C1 segment of cervical spinal cord (tissue), 14 donors: ENCODE measurements at places on chromosomes 12 and 14.

DNA sequence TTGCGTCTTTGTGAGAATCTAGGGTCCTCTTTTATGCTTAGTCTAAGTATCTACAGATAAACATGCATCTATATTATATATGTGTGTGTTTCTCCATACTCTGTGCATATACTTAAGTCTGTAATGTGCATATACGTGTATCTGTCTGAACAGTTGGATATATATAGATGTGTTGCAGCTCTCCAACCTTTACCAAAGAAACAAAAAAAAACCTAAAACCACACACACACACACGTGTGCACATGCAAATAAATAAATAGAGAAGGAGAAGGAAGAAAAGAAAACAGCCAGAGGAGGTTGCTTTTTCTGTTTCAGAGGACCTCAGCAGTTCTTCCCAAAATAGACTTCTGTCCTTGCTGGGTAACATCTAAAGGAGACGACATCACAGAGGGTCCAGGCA lies 244.9 kb downstream of the CACNA1C start:
- no peak for DNase-seq

DNA sequence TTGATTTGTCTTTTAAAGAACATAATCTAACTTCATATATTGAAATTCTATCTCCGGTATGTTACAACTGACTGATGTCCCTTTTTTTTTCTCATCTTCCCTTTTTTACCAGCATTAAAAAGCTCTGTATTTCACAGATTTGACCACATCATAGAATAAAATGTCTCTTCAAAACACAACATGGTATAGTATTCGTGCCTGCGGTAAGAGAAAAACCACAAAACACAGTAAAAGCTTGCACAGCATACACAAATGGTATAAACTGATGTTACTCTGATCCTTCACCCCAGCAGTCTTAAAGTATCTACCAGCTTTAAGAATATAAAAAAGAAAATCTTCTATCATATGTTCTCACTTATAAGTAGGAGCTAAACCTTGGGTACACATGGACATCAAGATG lies 83.4 kb downstream of the HECTD1 start:
- no peak for DNase-seq

DNA sequence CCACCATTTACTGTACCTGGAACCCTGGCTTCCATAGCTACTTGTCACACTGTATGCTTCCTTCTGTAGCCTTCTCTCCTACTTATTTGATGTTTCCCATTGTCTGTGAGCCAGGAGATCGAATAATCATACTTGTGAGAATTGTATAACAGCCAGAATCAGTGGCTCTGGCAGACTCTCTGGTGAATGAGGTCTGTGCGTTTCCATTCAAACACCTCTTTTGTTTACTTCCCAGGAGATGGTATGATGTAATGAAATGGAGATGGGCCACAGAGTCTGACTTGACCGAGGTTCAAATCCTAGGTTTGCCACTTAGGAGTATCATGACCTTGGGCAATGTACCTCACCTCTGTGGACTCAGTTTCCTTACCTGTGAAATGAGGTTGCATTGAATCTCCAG lies 35.7 kb upstream of the CLMN start:
- DNase-seq, result no peak

DNA sequence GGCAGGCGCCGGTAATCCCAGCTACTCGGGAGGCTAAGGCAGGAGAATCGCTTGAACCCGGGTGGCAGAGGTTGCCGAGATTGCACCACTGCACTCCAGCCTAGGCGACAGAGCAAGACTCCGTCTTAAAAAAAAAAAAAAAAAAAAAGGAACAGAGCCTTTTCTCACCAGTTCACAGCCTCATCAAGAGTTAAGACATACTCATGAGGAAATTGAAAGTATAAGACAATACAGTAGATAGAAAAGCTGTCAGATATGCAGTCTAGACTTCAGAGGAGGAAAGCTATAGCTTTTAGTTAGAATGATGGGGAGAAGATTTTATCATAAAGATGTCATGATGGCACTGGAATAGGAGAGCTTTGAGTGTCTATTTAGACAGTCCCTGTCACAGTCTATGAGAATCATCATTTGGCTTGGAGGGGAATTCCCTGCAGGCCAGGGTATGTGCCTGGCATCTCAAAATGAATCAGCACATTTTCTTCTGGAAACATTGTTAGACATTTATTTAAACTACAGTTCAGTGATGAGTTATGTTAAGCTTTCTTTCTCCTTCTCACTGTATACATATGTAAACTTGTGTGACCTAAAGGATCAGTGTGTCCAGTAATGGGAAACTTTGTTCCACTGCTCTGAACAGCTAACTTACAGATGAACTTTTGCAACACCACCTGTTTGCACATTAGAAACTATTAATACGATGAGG lies 2.9 kb upstream of the RAB35 start:
- no peak for DNase-seq

DNA sequence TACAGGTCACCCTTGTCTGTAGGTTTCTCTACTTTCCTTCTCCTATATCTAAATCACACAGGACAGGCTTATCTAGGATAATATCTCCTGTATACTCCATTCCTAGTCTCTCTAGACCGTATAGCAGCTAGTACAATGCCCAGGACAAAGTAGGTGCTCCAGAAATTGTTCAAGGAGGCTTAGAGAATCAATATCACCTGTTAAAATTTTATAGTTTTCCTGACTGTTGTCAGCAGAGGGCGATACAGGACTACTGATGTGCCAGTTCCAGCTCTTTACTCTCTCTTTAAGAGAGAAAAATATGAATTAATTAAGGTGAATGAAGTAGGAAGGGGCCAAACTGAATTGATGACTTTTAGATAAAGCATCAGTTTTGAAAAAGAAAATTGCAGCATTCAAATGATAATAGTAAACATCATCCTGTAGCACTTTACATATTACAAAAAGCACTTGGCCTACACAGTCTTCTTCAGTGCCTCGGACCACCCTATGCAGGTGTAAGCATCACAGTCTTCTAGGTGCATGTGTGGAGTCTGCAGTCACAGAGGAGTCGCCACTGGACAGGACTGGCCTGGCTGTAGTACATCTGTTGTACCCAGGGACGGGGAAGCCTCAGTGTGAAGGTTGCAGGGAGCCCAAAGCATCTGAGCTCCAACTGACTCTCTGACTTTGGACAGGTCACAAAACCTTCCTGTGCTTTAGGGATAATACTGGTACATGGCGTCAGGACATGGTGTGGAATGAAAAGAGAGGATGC lies 61.9 kb upstream of the MAX start:
- no peak for DNase-seq

GRCh38 chr14:100234511-100234910 lies 4.4 kb upstream of the YY1 start:
- no peak for DNase-seq

DNA sequence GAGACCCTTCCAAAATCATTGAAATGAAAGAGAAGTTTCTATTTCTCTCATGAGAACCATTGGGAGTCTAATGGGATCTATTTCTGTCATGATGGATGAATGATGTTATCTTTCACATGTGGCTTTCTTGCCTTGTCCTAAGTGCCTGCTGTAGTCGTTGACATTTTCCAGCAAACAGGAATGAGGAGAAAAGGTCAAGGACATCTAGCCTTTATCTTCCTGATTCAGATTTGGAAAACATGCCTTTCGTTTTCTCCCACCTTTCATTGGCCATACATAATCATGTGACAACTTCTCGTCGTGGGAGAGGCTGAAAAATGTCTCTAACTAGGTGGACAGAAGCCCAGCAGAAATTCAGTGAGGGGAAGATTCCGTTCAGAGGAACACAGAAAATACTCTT lies 94.5 kb downstream of the PCNX1 start:
- DNase-seq, result no peak

DNA sequence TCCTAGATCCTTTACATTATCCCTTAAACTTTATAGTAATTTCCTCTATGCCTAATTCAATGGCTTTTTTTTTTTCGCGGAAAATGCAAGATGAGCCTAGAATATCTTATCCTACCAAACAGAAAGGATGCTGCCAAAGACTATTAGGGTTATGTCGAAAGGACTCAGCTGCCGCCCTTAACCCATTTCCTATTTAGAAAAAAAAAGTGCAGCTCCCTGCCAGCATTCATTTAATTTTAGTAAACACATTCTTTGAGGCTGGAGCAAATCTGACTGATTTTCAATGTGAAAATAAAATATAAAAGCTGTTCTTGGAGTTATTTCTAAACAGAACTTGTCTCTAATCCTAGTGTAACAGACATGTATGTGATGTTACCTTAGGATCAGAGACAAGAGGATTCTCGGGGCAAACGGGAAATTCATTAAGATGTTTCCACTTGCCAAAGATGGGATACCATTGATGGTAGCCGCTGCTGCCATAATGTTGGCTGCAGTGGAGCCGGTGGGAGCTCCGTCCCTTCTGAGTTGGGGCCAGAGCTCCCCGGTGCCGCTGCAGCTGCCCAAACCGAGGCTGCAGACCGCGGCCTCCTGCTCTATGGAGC lies 8.2 kb upstream of the A2M start:
- no peak for DNase-seq

- DNase-seq, result no peak
Observed at GRCh38 chr14:77580964-77581505, 35.4 kb downstream of the SPTLC2 start.

GRCh38 chr12:77571127-77571526 lies 259.6 kb upstream of the NAV3 start:
- no peak for DNase-seq

GRCh38 chr12:46585854-46586621 lies 213.5 kb upstream of the SLC38A2 start:
- DNase-seq, result no peak

GRCh38 chr12:9109737-9110491 lies 5.8 kb downstream of the A2M start:
- no peak for DNase-seq

DNA sequence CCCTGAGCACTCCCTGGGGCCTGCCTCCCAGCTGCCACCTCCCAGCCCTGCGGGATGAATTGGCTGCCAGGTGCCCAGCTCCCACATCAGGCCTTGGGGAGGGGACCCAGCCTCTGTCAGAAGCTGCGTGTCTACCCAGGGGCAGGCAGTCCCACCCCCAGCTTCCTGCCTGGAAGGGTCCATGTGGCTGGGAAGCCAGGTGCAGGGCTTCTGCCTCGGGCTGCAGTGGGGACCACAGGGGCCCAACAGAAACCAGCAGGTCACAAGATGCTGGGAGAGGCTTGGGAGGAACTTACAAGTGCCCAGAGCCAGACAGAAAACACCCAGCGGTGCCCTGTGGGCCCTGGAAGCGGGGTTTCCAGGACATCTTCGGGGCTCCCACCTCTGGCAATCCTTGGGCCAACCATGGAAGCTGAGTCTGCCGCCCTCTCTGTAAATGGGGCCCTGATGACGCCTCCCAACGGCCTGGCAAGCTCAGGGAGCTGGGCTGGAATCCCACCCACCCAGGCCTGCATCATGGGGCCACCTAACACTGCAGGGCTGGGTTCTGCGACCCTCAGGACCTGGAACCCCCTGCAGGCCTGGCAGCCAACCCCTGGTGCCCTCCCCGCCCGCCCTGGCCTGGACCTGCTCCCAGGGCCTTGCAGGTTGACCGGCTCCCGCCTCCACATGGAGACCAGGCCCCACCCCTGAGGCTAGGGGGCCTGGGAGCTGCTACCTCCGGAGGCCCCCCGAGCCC lies 36.6 kb downstream of the CCNK start:
- no peak for DNase-seq

DNA sequence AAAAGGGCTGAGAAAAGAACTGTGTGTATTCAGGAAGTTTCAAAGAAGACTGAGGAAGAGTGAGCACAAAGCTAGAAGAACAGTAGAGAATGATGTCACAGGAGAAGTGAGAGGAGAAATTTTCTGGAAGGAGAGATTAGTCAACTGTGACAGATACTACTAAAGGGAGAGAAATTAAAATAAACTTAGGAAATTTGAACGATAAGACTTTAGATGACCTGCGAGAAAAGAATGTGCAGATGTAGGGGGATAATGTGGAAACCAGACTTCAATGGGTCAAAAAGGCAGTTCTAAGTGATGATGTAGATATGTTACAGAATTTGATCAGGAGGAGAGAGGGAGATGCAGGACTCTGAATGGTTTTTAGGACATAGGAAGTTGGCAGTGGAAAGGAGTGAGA lies 287.4 kb downstream of the SYT1 start:
- DNase-seq, result no peak

GRCh38 chr12:89236748-89237383 lies 115.4 kb downstream of the DUSP6 start:
- DNase-seq, result no peak

GRCh38 chr12:1375323-1375722 lies 219.1 kb downstream of the FBXL14 start:
- DNase-seq, result no peak

DNA sequence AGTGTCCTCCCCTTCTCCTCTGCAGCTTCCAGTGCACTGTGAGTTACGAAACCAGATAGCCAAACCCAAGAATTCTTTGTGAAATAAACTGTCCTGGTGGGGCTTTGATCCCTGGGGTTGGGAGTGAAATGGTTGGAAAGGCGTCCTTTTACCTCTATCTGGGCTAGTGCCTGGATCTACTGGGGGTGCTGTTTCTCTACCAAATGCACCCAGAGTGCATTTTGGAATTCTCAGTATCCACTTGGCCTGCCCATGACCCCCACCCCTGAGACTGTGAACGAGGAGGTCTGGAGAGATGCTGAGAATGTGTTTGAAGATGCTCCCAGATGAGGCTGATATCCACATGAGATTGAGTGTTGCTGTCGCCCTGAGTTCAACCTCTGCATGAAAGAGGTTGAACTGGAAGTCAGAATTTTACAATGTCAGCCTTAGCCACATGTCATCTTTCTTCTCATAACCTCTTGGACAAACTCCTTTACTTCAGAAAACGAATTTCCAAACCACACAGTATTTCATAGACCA lies 87.1 kb upstream of the CLMN start:
- no peak for DNase-seq

DNA sequence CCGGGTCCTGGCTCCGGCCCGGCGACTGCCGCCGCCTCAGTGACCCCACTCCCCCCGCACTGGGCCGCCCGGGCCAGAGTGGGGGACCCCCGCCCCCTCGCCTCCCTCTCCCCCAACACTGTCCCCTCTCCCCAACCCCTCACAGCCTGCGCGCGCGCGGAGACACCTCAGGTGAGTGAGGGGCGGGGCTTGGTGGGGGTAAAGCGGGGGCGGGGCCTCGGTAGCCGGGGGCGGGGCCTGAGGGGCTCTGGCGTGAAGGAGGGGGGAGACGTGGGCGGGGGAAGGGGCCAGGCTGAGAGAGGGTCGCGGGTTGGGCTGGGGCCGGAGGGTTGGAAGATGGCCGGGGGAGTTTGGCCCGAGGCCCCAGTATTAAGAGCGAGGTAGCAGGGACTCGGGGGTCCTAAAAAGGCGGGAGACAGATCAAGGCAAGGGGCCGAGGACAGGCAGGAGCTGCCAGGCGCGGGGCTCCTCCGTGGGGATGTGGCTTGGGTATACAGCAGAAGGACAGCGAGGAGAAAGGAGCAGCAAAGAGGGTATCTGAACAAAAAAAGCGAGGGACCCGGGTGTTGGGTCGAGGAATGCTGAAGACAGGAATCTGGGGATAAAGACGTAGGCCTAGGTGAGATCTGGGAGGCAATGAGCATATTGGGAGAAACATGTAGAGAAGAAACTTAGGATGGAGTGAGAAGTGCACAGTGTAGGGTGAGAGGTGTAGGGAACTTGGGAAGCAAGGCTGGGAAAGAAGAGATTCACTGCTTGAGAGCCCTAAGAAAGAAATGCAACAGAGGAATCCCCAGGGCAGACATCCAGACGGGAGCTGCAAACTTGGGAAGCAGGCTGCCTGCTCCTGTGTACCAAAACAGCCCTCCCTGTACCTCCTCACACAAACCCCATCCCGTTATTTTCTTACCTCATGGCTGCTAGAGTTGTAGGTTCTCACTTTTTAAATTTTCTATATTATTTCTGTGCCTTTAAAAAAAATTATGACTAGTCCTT lies 10.8 kb downstream of the SUOX start:
- peak; percentile 71 for DNase-seq
